ENCODE measurements at places on chromosomes 4 and X.
A peak's percentile ranks its signal among the peaks of the same experiment; 100 is the strongest.

DNA sequence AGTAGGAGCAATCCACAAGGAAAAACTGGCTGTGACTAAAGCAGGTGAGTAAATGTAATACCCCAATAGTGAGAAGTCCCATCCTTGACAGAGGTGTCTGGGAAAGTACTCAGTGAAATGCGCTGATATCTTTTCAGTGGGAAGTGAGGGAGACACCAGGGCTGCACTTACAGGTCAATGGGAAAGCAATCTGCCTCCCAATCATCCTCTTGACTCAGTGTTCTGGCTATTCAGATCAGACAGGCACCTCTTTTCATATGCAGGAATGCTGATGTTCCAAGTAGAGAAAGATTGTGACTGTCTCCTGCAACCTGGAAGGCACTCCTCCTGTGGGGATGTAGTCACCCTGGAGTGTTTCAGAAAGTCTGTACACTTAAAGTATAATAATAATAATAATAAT, 39.9 kb upstream of the SPIN2A start:
- DNase-seq, result no peak

DNA sequence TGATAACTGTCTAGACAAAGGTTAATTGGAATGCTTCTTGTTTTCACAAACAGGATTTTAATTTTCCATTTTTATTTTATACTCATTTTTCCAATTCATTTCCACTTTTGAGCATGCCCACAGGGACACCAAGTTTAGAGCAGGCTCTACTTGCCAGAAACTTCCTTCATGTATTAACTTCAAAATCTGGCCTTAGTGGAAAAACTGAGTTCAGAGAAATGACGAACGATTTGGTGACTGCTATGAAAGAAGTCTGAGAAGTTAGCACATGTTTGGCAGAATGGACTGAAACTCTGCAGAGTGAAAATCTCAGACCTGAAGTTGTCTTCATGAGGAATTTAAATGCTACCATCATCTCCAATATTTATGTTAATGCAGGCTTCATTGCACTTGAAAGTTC, 214.1 kb downstream of the THOC2 start:
- no peak for DNase-seq

DNA sequence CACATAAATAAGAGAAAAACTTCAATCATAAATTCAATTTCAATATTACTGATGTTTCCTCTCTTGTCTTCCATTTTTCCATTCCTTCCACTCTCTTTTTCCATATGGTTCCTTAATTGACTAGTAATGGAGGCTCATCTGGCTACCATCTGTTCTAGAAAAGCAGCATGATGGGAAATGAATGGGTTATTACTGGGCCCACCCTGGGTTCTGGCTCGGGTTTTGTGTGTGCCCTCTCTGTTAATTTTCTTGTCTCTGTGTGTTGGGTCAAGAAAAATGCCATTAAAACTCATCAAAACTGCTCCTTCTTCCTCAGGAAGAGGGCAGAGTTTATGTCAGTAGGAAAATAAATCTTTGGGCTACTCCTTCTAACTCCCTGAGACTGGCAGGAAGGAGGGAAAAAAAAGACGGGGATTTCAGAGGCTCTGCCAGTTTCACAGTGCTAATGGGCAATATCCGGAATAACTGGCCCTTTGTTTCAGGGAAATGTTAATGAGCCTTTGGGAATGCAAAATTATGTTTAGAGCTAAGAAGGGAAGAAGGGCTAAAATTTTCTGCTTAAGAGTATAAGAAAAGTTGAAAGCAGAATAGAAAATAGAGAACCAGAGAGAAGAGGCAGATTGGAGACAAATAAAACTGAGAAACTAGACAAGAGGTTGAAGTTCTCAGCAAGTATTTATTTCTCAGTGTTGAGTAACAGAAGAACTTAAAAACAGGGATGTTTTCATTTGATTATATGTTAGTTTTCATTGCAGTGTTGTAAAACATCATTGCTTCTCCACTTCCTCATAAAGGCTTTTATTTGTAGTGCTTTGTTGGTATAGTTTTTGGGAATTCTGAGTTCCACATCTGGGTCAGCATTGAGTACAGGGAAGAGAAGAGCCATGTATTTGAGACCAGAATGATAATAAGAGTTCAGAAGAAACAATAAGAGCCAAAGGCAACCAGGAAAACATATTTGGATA, 19.7 kb downstream of the GABRB1 start:
- no peak for DNase-seq

GRCh38 chr4:85682391-85682790, 207.4 kb downstream of the ARHGAP24 start:
- DNase-seq, result no peak

DNA sequence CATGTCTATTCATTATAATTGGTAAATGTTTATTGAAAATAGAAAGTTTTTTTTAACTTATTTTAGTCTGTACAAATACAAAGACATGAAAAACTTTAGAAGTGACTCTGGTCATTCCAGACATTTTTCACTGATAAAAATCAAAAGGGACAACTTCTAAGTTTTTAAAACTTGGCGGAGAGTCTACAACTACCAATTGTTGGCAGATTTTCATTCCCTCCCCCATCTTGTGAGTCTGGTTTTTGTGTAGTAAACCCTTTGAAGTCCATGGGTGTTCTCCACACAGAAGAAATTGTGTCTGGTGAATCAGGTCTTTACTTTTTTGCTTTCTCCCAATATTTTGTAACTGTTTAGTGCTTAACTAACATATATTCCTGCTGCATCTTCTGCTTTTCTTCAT, 336.5 kb downstream of the PDGFC start:
- DNase-seq, result no peak

DNA sequence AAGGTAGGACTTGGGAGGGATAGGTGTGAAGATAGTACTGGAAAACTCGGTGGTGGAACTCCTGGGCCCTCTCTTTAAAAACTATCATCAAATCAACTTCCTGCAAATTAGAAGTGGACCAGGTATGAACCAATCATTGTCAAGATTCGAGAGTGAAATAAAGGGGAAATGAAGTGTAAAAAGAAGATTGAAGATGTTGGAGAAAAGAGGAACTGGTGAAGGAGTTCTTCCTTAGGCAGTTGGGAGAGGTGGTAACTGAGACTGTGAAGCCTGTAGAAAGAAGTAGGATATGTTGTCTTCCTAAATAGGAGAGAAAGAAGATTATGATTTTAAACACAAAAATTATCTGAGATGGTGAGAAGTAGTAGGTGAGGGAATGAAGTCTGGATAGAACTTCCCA, 212.2 kb downstream of the PPP1R2C start:
- no peak for DNase-seq

- DNase-seq, result peak; percentile 83
Observed at GRCh38 chr4:139656614-139657486, 8.8 kb upstream of the MGST2 start.

DNA sequence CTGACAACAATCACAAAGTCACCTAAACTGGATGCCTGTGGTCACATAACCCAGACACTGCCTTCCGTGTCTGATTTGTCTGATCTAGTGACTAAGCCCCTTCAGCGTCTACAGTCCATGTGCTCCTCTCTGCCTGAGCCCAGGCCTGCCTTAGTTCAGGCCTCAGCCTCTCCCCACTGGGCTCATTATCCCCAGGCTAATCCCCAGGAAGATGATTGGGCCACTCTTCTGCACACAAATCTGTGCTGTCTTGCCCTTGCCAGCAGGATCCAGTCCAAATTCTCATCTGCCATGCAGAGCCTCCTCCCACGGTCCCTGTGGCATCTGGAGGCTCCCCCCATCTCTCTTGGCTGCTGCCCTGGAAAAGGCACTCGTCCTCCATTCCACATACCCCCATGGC, 96.5 kb downstream of the SLC2A9 start:
- DNase-seq, result peak; percentile 98

DNA sequence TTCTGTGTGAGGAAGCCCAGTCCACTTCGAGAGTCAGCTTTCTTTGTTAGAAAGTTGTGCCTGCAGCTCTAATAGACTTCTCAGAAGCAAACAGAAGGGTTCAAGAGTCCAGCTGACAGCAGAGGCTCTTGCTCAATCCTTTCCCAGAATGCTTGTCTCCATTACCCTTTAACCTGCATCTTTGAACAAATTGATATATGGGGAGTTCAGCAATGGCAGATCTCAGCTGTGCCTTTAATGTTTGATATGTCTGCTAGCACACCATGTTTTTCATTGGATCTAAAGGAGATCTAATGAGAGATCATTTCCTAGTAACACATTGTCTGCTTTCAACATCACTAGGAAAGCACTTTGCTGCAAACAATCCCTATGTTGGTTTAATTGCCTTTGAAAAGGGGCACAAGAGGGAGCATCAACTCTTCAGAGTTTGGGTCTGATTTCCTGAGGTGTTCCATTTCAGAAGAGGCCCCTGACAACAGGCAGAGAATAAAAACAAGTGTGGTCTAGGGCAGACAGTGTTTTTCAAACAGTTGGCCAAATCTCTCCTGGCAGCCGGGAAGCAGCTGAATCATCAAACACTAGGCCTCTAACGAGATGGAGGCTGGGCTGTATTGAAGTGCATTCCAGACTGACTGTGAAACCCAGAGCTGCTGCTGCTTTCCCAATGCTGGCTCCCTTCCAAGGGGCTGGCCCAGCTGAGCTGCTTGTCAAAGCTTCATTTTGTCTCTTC, 55.5 kb downstream of the LUZP4 start:
- DNase-seq, result peak; percentile 92

GRCh38 chrX:103211012-103211715, 3.7 kb upstream of the BEX4 start:
- peak; percentile 53 for DNase-seq

- no peak for DNase-seq
Observed at GRCh38 chr4:100509386-100509785, 8.4 kb downstream of the EMCN start.

DNA sequence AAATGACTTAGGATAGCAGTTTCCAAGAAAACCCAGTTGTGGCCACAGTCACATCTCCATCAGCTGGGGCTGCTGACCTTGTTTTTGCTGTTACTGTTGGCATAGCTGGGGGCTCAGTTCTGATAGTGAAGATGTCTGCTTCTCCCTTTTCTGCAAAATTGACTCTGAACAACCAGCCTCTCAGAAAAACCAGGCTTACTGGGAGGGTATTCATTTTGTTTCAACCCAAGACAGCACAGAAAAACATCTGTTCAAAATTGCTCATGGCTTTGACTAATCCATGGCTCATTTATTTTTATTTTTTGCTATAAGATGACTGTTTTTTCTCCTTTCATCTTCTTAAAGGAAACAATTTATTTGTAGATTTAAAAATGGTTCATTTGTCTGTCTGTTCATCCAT, 53.1 kb downstream of the RASL11B start:
- DNase-seq, result no peak

GRCh38 chr4:111776561-111776960, 368.7 kb upstream of the FAM241A start:
- no peak for DNase-seq

All from epithelial cell of esophagus (primary cell).